ENCODE measurements at places on chromosomes 12 and 14. TPM values are rescaled to one million over a fixed set of nuclear protein-coding genes. Genes with fewer than 3 reads are reported as not detected.

- DNase-seq, result no peak
- no peaks in the 10 kb centered on the region for H3K36me3 ChIP-seq
- no peak overlapping the region for H3K27ac ChIP-seq
- H3K4me1 ChIP-seq, result peaks cover under 1% of the 10 kb centered on the region
- H3K4me3 ChIP-seq, result no peak overlapping the region
- H3K27me3 ChIP-seq, result peaks cover under 1% of the 10 kb centered on the region
Observed at GRCh38 chr14:102917469-102918211, 4.8 kb upstream of the AMN start.

GRCh38 chr12:57896115-57896433 lies 45.3 kb upstream of the ATP23 start:
- H3K4me3 ChIP-seq, result peak overlapping the region; percentile 61
- no peak for DNase-seq
- peak overlapping the region; percentile 93 for H3K27ac ChIP-seq

- H3K36me3 ChIP-seq, result no peaks in the 10 kb centered on the region
- peak overlapping the region; percentile 99 for H3K27ac ChIP-seq
- DNase-seq, result peak; percentile 91
- no peak overlapping the region for H3K4me3 ChIP-seq
- H3K27me3 ChIP-seq, result no peaks in the 10 kb centered on the region
Observed at GRCh38 chr12:47811581-47812484, 7.9 kb downstream of the HDAC7 start.

The LRRC43 gene
- 1.9 TPM for total RNA-seq

GRCh38 chr12:102326982-102327381 lies 129.3 kb upstream of the PMCH start:
- no peak overlapping the region for H3K4me3 ChIP-seq
- DNase-seq, result no peak
- H3K27me3 ChIP-seq, result no peaks in the 10 kb centered on the region
- H3K27ac ChIP-seq, result no peak overlapping the region

The CAPZA3 gene
- not detected for total RNA-seq

- no peak for DNase-seq
- peaks cover 19% of the 10 kb centered on the region for H3K4me1 ChIP-seq
- no peaks in the 10 kb centered on the region for H3K27me3 ChIP-seq
- H3K27ac ChIP-seq, result peak overlapping the region; percentile 31
Observed at GRCh38 chr14:100076133-100076532, 10.9 kb downstream of the EVL start.

All from sigmoid colon (tissue), 7 donors.